ENCODE measurements at places on chromosomes 11 and 22. TPM values are rescaled to one million over a fixed set of nuclear protein-coding genes. Genes with fewer than 3 reads are reported as not detected.
A peak's percentile ranks its signal among the peaks of the same experiment; 100 is the strongest.

DNA sequence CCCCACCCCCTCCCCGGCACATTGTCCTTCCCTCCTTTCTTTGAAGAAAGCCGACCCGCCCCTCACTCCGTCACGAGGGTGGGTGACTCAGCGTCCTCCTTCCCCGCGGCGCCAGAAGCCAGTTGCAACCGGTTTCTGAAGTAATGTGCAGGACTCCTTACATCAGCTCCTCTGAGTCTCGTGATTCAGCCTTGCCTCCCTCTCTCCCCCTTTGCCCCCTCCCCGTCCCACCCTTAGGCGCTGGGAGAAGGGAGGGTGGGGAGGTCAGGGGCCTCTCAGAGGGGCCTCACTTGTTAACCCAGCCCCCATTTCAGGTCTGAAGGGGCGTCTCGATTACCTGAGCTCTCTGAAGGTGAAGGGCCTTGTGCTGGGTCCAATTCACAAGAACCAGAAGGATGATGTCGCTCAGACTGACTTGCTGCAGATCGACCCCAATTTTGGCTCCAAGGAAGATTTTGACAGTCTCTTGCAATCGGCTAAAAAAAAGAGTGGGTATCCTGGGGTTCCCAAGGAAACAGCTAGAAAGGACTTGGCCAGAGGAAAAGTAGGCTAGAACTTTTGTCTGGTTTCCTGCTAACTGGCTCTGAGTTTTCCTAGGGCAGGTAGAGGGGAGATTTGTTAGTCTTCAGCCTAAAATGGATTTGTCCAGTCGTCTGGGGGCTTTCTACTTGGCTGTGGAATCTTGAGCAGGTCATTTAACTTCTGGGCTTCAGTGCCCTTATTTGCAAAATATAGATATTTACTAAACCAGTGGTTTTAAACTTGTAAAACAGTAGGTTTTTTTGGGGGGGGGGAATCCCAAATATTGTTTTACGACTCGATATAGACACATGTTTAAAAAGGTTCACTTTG lies 1.1 kb downstream of the SLC3A2 start:
- peak; percentile 91 for DNase-seq

- no peak for DNase-seq
Measured at GRCh38 chr22:31607696-31608095, 54.3 kb downstream of the PISD start.

GRCh38 chr11:20035701-20036601 lies 124.3 kb downstream of the DBX1 start:
- DNase-seq = no peak

DNA sequence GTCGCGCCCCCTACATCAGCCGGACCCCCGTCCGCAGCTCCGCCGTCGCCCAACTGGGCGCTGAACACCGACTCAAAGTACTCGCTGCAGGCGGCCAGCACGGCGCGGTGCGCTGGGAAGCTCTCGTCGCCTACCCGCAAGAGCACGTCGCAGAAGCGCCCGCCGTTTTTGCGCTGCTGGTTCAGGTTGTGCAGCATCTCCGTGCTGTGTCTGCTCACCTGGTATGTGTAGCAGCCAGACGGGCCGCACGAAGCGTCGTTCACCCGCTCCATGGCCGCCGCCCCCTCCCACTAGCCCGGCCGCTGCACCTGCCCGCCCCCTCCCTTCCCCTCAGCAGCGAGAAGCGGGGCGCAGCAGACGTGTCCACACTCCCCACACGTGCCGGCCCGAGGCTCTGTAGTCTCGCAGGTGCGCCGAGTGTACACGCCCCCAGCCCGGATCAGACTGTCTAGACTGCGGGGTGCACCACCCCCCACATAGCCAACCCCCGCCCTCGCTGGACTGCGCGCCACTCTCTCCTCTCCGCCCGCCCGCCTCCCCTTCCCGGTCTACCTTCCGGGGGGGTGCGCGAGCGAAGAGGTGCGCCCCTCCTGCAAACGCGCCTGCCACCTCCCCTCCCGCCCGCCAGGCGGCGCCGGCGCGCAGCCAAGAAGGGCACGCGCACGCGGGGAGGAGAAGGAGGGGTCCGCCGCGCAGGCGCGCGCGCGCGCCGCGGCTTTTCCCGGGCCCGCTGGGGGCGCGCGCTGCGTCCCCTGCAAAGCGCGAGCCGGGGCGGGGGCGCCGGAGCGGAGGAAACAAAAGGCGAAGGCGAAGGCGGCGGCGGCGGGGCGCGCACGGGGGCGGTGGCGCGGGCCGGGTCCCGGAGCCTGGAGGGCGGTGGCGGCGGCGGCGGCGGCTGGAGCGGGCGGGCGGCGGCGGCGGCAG lies 553 bp downstream of the PATZ1 start:
- peak; percentile 94 for DNase-seq

DNA sequence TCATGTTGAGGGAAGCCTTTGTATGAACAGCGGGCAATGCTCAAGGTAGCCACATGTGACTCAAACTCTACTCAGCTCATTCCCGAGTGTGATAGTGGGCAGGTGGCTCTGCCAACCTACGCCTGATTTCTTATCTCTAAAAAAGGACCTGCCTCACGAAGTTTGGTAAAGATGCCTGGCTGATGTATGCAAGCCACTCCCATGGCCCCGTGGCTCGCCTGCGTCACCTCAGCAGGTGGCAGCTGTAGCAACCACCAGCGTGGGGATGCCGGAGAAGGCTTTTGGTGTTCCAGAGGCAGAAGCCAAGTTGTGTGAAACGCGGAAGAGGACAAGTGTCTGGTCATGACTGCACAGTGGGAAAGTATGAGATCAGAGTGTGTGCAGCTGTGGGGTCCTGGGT lies 5.4 kb downstream of the FADS2 start:
- no peak for DNase-seq

DNA sequence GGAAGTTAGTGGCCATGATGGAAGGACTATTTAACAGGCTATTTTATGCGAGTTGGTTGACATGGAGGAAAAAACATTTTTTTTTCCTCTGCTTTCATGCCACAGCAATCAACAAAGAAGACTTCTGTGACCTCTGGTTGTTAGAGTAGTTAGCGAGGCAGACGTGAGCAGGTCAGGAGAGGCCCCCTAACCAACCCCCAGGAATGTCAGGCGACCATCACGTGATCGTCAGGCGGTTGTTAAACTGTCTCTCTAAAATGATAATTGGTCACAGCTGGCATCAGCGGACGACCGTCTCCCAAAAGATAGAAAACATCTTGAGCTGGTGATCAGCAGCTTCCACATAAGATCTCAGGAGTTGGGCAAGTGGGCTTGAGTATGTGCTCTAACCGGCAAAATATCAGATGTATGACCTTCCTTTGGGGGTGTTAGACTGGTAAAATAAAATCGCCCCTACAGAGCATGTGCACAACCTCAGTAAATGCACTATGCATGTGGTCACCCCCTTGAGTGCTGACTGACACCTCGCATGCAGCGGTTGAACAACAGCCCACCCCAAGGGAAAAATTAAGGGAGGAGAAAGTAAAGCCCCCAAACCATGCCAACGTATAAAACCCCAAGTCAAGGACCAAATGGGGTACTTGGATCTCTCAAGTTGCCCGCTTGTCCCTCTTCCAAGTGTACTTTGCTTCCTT lies 20.9 kb upstream of the NARS2 start:
- no peak for DNase-seq

DNA sequence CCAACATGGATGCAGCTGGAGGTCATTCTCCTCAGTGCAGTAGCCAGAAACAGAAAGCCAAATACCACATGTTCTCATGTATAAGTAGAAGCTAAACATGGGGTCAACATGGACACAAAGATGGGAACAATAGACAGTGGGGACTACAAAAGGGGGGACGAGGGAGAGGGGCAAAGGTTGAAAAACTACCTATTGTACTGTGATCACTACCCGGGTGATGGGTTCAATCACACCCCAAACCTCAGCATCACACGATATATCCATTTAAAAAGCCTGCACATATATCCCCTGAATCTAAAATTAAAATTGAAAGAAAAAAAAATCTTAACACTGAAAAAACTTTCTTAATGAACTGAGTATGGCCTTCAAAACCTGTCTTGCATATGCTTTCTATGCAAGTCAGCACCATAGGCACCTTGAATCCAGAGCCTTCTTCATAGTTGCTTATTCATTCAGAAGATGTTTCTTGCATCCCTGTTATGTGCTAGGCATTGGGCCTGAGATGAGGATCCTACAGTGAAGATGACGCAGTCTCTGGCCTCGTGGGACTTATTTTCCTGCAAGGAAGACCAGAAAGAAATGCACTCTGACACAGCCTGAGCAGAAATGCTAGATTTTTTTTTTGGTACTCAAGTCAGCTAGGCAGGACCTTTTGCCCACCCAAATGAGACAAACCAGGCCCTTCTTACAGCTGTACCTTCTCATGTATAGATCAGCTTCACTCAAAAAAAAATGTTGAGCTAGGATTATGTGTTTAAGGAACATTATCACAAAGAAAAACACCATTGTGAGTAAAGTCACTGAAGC lies 21.0 kb downstream of the NNMT start:
- DNase-seq = no peak

GRCh38 chr22:23126165-23127054 lies 15.4 kb downstream of the RSPH14 start:
- no peak for DNase-seq

- DNase-seq = no peak
Measured at GRCh38 chr11:46529928-46530574, 63.8 kb downstream of the AMBRA1 start.

- peak; percentile 89 for DNase-seq
Measured at GRCh38 chr22:37079668-37080171, 28.2 kb downstream of the KCTD17 start.

- no peak for DNase-seq
Measured at GRCh38 chr22:41305646-41306045, 4.3 kb downstream of the ZC3H7B start.

- DNase-seq = no peak
Measured at GRCh38 chr22:28008056-28008455, 89.0 kb upstream of the PITPNB start.

- DNase-seq = no peak
Measured at GRCh38 chr11:69651834-69652620, 11.1 kb downstream of the CCND1 start.

DNA sequence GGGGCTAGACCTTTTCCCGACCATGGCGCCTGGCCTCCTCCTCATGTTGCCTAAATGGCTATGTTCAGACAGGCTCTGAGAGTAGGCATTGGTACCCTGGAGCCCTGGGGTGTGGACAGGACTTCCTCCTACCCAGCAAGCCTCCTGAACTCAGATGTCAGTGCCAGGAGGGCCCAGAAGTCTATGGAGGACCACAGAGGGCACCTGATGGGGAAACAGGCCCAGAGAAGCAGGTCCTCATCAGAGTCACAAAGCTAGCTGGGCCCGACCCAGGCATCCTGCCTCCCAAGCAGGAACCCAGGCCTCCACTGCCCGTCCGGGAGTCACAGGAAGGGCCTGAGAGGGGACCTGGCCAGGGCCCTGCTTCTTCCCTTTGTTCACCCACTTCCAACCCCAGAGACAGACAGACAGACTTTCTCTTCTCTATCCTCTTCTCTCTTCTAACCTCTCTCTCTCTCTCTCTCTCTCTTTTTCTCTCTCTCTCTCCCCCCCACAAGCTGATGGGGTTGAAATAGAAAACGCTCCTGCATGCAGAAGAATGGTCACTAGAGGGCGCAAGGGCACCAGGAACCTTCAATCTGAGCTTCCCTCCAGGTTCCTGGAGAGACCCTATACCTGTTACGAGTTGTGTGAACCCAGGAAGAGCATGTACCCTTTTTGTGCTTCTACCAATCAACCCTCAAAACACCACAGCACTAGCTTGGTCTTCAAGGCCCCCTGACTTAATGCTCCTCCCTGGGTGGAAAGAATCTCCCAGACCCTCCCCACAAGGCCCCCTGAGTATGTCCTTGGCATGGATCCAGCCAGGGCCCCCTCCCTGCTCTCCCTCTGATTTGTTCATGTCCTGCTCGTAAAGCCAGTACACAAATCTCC lies 27.1 kb downstream of the ARAP1 start:
- peak; percentile 41 for DNase-seq

- DNase-seq = no peak
Measured at GRCh38 chr11:120929664-120930154, 94.2 kb upstream of the TBCEL start.

DNA sequence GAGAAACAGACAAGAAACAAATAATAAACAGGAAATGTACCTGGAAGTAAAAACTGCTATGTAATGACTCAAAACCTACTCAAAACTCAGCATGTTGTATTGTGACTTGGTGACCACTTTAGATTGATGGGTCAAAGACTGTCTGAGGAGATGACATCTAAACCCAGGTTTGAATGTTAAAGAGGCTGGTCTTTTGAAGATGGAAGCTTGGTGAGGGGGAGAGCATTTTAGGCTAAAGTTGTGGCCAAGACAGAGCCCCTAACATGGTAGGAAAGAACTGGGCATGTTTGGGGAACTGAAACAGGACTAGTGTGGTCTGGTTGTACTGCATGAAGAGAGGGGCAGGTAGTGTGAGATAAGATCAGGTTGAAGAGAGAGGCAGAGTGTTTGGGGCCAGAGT lies 85.3 kb upstream of the MYO18B start:
- DNase-seq = no peak

DNA sequence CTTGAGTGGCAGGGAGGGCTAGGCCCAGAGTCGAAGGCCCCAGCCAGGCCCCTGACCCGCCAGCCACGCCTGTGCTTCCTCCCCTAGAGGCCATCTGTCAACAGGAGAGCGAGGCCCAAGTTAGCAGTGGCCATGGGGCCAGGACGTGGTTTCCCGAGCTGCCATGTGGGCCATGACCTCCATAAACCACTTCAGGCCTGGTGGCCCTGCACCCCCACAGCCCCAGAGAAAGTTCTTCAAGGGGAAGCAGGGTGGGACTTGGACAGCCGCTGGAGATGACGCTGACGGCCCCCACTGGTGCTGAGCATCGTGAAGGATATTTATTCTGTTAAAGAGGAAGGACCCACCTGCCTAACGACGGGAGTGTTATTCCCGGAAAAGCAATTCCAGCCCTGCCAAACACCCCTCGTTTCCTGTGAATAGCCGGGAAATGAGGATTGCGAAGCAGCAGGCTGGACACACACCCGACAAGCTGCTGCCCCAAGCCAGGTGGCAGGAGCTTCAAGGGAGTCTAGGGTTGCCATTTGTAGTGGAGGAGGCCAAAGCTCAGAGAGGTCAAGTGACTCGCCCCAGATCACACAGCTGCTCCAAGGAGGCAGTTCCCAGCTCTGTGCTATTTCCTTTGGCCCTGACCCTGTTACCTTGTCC lies 12.8 kb downstream of the PRR5 start:
- DNase-seq = no peak

Gene TESMIN
- 5.4 TPM for total RNA-seq

Gene THY1
- total RNA-seq = not detected

Gene PLAAT5
- total RNA-seq = not detected

Gene PDE2A
- total RNA-seq = 9.0 TPM

Gene RIMBP3B
- total RNA-seq = 0.83 TPM

Gene DGCR6
- total RNA-seq = 7.4 TPM

Gene SLC15A3
- total RNA-seq = 10.2 TPM

Measured in naive thymus-derived CD4-positive, alpha-beta T cell (primary cell).